ENCODE measurements at places on chromosomes 7 and 10. TPM values are rescaled to one million over a fixed set of nuclear protein-coding genes. Genes with fewer than 3 reads are reported as not detected.

The SPDYE5 gene
- total RNA-seq = 0.12 TPM

The ZDHHC6 gene
- total RNA-seq = 18.6 TPM

The SLC18A2 gene
- total RNA-seq = under 0.01 TPM

The CUX1 gene
- total RNA-seq = 56.0 TPM

The PNLIPRP2 gene
- total RNA-seq = not detected

The CALML3 gene
- not detected for total RNA-seq

The SLC16A12 gene
- total RNA-seq = 0.12 TPM

The CPA1 gene
- 0.35 TPM for total RNA-seq

The UCN3 gene
- not detected for total RNA-seq

The C7orf25 gene
- total RNA-seq = 5.5 TPM

The TMEM26 gene
- 0.35 TPM for total RNA-seq

The HOGA1 gene
- total RNA-seq = 0.75 TPM

The LDB3 gene
- 0.08 TPM for total RNA-seq

The AKR1C8 gene
- total RNA-seq = not detected

The KLF14 gene
- total RNA-seq = not detected

The AP3M1 gene
- total RNA-seq = 20.8 TPM

The CALD1 gene
- total RNA-seq = 510 TPM

The OR2A12 gene
- not detected for total RNA-seq

The FAM180A gene
- total RNA-seq = 16.3 TPM

The AKR1C4 gene
- total RNA-seq = not detected

The GNG11 gene
- 2.8 TPM for total RNA-seq

The LRRC61 gene
- not detected for total RNA-seq

The CACNA2D1 gene
- total RNA-seq = 71.3 TPM

Measured in smooth muscle cell of the coronary artery (primary cell).